ENCODE measurements at places on chromosomes 1 and 21.
A peak's percentile ranks its signal among the peaks of the same experiment; 100 is the strongest.

DNA sequence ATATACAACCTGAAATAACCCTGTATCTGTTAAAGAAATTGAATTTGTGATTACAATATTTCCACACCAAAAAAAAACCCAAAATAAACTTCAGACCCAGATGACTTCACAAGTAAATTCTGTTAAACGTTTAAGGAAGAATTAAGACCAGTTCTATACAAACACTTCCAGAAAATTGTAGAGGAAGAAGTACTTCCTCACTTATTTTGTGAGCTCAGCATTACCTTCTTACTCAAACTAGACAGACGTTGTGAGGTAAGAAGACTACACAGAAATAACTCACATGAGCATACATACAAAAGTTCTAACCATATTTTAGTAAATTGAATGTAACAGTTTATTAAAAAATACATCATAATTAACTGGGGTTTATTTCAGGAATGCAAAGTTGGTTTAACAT, 18.8 kb downstream of the RALGPS2 start:
- no peak for DNase-seq

GRCh38 chr1:28606771-28607170, 14.7 kb downstream of the RAB42 start:
- DNase-seq: no peak

DNA sequence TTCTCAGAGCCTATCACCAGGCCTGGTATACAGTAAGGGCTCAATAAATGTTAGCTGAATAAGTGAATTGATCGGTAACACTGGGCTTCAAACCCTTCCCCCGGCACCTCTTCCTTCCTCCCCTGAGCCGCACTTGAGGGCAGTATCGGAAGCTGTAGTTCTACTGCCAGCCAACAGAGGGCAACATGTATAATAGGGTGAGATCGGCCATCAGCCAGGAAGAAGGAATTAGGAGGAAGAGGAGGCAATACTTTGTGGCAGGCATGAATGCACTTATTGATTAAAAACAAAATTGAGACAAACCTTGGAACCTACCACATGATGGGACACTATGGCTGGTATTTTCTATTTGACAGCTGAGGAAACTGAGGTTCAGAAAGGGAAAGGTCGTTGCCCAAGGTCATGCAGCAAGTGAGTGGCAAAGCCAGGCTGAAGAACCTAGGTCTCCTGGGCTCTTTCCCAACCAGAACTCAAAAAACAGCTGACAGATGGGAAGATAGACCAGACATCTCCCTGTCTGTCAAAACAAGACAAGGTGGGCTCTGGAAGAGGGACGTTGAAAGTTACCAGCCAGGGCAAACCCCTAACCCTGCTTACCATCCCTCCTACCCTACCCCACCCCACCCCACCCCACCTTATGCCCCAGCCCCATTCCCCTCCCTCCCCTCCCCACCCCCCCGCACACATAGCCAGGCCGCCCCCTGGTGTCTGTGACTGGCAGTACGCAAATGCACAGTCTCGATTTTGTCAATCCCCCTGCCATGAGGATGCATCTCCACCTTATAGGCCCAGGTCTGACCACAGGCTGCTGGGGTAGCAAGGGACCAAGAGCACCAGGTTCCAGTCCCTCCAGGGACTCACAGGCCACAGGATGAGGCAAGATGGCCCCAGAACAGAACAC, 107.3 kb upstream of the RUNX3 start:
- no peak for DNase-seq

DNA sequence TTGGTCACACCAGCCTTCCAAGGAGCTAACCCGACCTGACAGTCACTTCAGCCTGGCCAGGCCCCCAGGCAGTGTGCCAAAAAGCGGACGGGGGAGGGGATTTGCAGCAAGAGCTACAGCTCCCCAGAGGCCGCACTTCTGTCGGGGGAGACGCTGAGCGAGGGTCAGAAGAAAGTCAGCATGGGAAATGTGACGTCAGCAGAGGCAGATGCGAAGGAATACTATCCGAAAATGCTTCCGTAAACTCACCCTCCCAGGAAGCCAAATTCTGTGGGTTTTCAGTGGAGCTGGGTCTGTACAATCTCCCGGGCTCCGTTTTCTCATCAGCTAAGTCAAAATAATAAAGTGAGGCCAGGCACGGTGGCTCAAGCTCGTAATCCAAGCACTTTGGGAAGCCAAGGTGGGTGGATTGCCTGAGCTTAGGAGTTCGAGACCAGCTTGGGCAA, 28.5 kb upstream of the ECE1 start:
- DNase-seq: no peak

DNA sequence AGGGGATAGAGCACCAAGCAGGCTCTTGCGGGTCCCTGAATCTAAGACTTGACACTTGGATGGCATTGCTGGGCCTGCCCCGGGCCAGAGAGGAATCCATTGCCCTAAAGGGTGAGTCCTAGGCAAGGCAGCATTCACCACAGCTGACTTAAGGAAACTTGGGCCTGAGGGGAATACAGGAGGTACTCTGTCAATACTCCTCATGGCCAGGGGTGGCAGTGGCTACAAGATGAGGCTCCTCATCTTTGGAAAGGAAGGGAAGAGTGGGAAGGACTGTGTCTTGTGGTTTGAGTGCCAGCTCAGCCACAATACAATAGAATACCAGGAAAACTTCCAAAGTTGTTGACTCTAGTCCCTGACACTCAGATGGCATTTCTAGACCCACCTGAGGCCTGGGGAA, 5.1 kb downstream of the KRTAP22-1 start:
- no peak for DNase-seq

DNA sequence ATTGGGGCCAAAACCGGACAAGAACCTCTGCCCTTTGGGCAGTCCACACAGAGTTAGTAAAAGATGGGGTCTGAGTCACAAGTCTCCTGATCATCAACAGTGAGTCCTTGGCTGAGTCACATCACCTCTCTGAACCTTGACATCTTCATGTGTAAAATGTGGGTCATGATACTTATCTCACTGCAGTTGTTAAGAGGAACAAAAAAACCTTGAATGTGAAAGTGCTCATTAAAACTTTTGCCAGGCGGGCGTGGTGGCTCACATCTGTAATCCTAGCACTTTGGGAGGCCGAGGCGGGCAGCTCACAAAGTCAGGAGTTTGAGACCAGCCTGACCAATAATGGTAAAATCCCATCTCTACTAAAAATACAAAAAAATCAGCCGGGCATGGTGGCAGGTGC, 15.7 kb downstream of the S100A16 start:
- DNase-seq: no peak

DNA sequence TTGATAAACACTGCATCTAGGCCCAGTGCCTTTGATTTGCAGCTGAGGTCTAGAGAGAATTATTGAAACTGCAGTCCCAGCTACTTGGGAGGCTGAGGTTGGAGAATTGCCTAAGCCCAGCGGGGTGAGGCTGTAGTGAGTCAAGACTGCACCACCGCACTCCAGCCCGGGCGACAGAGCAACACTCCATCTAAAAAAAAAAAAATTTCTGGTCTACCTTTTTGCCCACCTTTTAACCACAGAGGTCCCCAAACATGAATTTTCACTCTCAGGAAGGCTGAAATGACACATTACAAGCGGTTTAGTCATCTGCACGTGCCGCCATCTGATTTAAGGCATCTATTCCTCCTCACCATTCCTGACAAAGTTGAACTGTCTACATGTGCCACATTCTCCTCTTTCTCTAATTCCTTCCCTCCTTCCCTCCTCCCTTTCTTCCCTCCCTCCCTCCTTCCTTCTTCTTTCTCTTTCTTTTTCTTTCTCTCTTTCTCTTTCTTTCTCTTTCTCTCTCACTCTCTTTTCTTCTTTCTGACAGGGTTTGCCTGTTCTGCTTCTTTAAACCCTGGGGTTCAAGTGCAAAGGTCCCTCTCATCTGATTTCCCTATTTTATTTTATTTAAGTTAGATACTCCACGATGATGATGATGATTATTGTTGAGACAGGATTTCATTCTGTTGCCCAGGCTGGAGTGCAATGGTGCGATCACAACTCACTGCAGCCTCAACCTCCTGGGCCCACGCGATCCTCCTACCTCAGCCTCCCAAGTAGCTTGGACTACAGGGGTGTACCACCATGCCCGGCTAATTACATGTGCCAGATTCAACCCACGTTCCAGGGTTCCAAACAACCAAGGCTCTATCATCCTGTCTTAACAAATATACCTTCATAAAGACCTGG, 3.0 kb upstream of the SOD1 start:
- DNase-seq: no peak

DNA sequence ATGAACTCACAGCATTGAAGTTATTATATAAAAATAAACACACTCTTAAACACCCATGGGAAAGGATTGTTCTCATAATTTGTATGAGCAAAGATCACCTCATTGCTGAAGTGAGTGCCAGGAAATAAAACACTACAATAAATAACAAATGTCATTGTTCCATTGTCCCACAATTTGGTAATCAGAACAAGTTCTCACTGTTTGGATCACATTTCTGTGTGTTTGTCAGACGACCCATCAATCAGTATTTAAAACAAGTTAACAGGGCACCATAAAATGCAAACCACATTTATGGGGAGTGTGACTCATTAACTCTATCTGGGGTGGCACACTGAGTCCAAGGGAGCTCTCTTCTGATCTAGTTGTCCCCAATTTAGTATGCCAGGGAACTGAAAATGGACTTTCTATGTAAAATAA, 124.5 kb downstream of the PTPRC start:
- peak; percentile 6 for DNase-seq

GRCh38 chr1:67941746-67942145, 108.5 kb upstream of the GNG12 start:
- no peak for DNase-seq

- DNase-seq: no peak
Measured at GRCh38 chr1:172351754-172352161, 68.7 kb upstream of the C1orf105 start.

GRCh38 chr1:213979751-213980586, 7.8 kb upstream of the PROX1 start:
- DNase-seq: no peak

DNA sequence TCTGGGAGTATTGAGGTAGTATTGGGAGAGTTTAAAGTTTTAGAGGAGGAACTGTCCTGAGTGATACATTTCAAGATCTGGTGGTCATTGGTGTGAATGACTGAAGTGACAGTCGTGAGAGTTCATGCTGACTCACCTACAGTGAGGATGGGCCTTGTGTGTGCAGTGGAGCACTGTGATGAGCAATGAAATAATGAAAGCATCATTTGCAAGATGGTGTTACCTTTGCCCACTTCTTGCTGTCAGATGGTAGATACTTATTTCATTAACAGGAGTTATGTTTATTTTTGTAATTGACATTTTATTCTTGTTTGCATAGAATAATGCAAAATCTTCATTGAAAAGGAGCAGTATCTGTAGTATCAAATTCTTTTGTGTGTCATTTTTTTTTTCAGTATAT, 29.0 kb downstream of the POU2F1 start:
- no peak for DNase-seq

DNA sequence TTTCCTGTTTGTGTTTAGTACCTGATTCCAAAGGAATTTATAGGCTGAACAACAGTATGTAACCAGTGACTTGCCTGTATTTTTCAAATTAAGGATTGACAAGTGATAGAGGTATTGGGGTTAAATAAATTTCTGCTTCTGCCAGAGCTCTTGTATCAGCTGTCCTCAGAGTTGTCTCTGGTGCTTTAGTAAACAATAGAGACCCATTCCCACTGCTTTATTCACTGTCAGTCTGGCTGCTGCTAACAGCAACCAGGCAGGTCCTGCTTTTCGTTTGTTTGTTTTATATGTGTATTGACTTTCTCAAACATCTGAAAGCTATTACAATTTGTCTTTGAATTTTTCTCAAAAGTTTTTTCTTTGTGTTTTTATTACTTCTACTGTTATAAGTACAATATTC, 76.1 kb downstream of the OLFM3 start:
- no peak for DNase-seq

GRCh38 chr1:243754348-243754747, 95.7 kb downstream of the AKT3 start:
- DNase-seq: no peak

DNA sequence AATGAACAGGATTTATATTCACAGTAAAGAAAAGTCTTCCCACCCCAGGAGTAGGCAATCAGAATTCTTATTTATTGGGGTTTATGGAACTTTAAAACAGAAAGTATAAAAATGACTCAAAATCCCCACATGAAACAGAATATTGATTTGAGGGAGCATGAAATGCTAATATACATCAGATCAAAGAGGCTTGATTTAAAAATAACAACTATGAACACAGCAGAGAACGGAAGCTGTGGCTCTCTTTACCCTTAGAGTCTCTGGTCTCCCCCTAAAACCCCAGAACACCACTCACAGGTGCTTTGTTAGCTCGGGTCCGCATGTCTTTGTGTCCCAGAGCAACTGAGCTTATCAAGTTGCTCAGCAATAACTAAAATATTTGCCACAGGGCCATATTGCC, 31.2 kb upstream of the FASLG start:
- DNase-seq: no peak

DNA sequence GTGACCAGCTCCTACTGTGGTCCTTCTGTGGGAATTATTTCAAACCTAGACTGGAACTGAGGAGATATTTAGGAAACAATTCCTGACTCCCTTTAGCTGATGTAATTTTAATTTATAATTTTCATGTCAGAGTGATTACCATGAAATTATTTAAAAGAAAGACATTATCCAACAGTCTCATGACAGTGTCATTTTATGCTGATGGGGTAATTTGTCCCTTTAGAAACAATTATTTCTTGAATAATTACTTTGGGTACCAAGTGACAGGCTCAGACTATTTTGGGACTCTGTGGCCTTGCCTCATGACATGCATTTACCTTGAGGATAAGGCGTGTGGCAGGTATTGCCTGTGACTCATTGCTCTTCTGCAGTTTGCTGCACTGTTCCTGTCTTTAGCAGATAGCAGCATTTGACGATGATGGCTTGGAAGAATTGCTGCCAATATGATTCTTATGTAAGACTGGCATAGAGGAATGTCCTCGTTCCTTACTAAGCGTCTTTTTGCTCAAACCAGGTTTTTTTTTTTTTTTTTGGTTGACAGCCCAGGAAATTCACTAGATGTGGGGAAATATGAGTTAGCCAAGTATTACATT, 206.0 kb upstream of the HMCN1 start:
- no peak for DNase-seq

DNA sequence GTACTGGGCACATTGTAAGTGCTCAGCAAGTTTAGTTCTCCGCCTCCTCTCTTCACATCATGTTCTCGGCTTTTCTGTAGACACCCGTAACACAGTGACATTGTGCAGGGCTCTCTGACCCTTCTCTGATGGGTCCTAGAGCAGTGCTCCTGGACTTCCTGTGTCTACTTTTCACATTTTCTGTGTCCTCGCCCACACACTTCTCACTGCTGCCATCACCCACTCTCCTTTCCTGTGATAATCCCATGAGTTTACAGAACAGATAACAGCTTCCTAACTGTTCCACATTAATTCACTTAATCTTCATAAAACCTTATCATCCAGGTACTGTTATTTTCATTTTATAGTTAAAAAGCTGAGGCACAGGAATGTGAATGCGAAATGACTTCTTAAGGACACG, 13.2 kb upstream of the DMRTA2 start:
- DNase-seq: no peak

GRCh38 chr1:153510984-153511410, 24.8 kb downstream of the S100A6 start:
- no peak for DNase-seq

All from NCI-H2081 treated with DMSO at 0.1 percent for 48 hours (cell line).